Muscle of back (tissue), 13 donors: ENCODE measurements at places on chromosomes 5 and 9.

- DNase-seq: no peak
Measured at GRCh38 chr5:55668356-55668755, 43.8 kb downstream of the SLC38A9 start.

- no peak for DNase-seq
Measured at GRCh38 chr5:135594416-135594960, 15.7 kb upstream of the CXCL14 start.

DNA sequence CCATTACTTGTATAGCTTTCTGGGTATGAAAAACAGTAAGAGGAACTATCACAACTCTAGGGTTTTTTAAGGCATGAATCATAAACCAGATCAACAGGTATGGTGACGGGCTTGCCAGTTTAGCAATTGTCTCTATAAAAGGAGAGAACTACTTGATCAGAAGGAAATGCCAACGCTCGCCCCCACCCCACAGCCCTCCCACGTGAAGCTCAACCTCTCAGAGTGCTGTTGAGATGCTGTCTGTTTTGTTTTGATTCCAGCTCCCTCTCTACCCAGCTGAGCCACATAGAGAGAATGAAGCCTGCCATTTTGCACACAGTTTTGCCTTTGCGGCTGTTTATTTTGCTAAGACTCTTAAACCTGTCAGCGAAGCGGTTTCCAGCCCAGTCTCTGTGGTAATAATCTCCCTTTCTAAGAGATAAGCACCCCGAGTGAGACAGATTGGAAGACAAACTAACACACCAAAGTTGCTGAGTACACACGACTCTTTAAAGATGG, 257.9 kb upstream of the ANKRD55 start:
- DNase-seq: no peak

GRCh38 chr9:128551657-128552152, 682 bp upstream of the SPTAN1 start:
- DNase-seq: no peak

- no peak for DNase-seq
Measured at GRCh38 chr5:156119692-156120091, 207.3 kb upstream of the SGCD start.

- DNase-seq: no peak
Measured at GRCh38 chr9:89996773-89997172, 392.0 kb downstream of the GADD45G start.
